ENCODE measurements at places on chromosomes 7 and 10. TPM values are rescaled to one million over a fixed set of nuclear protein-coding genes. Genes with fewer than 3 reads are reported as not detected.

DNA sequence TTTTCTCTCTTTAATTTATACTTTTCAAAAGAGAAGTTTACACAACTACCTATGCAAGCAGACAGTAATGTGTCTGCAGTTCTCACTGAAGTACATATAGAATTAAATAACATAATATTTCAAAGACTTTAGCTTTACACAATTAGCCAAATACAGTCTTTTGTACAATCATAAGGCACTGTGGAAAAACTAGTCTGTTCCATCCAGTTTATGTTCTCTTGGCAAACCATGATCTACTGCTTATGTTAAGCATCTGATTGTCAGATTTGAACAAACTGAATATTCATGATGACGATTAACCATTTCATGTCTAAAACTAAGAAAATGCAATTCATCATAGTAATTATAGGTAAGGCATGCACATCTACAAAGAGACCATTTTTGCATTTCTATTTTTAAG lies 842 bp downstream of the SEMA3A start:
- H3K27me3 ChIP-seq, result no peaks in the 10 kb centered on the region
- H3K4me3 ChIP-seq, result peak overlapping the region; percentile 72
- H3K36me3 ChIP-seq, result no peaks in the 10 kb centered on the region
- H3K27ac ChIP-seq, result no peak overlapping the region
- no peaks in the 10 kb centered on the region for H3K4me1 ChIP-seq

DNA sequence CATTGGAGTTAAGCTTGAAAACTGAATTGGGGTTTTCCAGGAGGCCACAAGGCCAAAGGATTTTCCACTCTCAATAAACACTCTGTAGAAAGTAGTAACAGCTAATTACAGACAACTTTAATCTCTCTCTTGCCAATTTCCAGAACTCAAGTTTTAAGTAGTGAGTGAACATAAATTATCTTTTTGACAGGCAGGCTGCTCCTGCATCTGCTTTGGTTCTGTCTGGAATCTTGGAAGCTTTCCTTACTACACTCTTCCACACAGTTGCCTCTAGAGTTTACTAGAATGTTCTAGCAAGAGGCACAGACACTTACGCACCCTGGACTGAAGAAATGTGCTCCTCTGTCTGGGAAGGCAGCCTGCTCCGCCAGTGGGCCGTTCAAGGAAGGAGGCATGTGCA lies 90.5 kb upstream of the WAC start:
- no peaks in the 10 kb centered on the region for H3K36me3 ChIP-seq
- H3K27me3 ChIP-seq, result no peaks in the 10 kb centered on the region
- no peak for DNase-seq
- no peak overlapping the region for H3K27ac ChIP-seq

- no peaks in the 10 kb centered on the region for H3K4me1 ChIP-seq
- H3K27me3 ChIP-seq, result no peaks in the 10 kb centered on the region
- no peak overlapping the region for H3K4me3 ChIP-seq
- H3K36me3 ChIP-seq, result no peaks in the 10 kb centered on the region
Measured at GRCh38 chr10:74766501-74766900, 59.9 kb upstream of the KAT6B start.

- H3K4me1 ChIP-seq, result no peaks in the 10 kb centered on the region
- H3K4me3 ChIP-seq, result no peak overlapping the region
- H3K27ac ChIP-seq, result no peak overlapping the region
- no peak for DNase-seq
- H3K27me3 ChIP-seq, result no peaks in the 10 kb centered on the region
Measured at GRCh38 chr7:36969376-36969775, 245.1 kb upstream of the AOAH start.

DNA sequence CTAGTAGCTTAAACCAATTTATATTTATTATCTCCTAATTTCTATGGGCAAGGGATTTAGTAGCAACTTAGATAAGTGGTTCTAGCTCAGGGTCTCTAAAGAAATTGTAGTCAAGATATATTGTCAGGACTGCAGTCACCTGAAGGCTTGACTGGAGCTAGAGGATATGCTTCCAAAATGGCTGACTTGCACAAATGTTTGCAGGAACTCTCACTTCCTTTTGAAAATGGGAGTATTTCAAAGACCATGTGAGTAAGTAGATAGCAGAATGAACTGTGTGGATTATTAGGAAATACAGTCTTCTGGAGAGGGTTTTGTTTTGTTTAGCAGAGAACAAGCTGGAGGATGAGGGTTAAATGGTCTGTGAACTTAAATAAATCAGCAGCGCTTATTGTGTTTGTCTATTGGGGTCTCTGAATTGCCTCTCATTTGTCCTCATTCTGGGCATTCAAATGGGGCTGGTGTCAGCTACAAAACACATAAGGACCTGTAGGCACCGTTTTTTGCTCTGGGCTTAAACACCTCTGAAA lies 524.6 kb downstream of the LRMDA start:
- H3K27ac ChIP-seq, result no peak overlapping the region
- DNase-seq, result no peak
- H3K27me3 ChIP-seq, result no peaks in the 10 kb centered on the region
- no peaks in the 10 kb centered on the region for H3K36me3 ChIP-seq
- H3K4me1 ChIP-seq, result no peaks in the 10 kb centered on the region
- H3K4me3 ChIP-seq, result no peak overlapping the region

GRCh38 chr7:135812148-135812547 lies 63.5 kb upstream of the FAM180A start:
- H3K4me3 ChIP-seq, result no peak overlapping the region
- H3K4me1 ChIP-seq, result peaks cover 14% of the 10 kb centered on the region
- H3K27ac ChIP-seq, result no peak overlapping the region
- DNase-seq, result no peak

DNA sequence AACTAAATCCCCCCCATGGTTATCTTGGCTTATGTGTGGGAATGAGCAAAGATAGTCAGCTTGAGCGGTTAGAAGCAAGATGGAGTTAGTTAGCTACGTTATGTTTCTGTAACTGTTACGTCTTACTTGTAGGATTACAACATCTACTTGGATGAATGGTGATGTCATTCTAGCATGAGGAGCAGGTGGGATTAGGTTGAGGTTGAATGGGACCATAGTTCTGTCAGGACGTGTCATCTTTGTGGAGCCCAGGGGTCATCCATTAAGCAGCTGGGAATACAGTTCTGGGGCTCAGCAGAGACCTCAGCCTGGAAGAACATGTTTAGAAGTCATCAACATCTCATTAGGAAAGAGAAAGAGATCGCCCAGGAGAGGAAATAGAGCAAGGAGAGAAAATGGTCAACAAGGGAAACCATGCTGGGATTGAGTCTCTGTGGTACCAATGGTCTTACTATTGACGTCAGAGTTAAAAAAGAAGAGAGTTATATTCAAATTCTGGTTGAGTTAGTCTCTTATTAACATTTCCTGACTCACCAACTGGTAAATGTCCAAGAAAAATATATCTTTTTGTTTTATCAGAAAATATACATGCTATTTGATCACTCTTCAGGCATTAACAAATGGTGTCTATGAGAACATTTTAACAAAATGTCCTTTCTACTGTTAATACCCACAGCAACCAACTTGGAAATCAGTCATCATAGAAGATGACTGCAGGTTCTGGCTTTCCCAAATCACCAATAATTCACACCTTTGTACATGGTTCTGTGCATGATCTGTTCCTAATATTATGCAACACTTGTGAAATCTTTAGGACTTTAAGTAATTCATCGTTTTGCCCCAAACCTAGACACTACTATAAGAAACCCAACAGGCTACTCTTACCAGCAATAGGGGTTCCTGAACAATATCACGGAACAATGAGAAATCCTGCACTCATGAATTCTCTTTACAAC lies 96.9 kb downstream of the KIAA1217 start:
- H3K27me3 ChIP-seq, result no peaks in the 10 kb centered on the region
- no peak overlapping the region for H3K27ac ChIP-seq
- no peak overlapping the region for H3K4me3 ChIP-seq
- H3K4me1 ChIP-seq, result no peaks in the 10 kb centered on the region
- peak; percentile 9 for DNase-seq
- no peaks in the 10 kb centered on the region for H3K36me3 ChIP-seq

DNA sequence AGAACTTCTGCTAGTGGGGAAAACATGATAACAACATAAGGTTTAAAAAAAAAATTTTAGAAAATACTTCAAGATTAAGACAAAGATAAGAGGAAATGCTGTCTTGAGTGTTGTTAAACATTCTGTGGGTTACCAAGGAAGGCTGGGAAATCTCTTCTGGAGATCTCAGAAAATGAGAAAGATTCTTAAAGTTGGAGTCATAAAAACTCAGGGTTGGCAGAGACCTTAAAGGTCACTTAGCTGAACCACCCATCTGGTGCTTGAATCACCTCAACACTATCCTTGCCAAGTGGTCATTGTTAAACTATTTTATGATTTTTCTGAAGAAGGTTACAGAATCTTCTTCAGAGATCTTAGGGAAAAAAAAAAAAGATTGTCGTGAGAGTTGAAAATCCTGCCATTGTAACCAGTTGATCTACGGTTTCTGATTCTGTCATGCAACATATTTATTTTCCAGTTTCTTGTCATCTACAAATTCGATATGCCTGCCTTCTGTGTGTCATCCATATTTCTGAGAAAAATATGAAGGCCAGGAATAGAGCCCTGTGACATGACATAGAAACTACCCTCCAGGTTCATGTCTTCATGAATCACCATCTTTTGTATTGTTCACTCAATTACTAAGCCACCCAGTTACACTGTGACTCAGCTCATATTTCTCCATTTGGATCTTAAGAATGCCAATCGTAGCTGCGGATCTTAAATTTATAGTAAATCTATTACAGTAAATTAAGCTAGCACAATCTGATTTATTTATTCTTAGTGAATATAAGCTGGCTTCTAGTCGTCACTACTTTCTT lies 179.2 kb downstream of the ST7 start:
- H3K4me3 ChIP-seq, result no peak overlapping the region
- no peak overlapping the region for H3K27ac ChIP-seq
- H3K36me3 ChIP-seq, result no peaks in the 10 kb centered on the region
- no peaks in the 10 kb centered on the region for H3K4me1 ChIP-seq
- H3K27me3 ChIP-seq, result no peaks in the 10 kb centered on the region

DNA sequence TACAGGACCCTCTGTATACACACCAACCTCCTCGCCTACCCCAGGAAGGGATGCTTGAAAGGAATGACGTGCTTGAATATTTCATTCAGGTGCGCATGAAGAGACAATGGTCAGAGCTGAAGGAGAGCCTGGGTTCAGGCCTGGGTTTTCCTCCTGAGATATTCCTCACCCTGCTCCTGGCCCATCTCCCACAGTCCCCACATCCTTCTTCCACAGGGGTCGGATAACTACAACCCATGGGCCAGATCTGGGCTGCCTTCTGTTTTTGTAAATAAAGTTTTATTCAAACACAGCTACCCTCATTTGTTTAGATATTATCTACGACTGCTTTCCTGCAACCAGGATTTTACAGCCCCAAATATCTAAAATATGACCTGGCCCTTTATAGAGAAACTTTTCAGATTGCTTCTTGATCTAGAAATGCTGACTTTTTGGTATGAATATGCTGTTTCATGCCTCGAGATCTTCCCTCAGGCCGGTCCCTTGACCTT lies 1.8 kb upstream of the RADIL start:
- no peaks in the 10 kb centered on the region for H3K27me3 ChIP-seq
- no peak for DNase-seq
- peaks cover 24% of the 10 kb centered on the region for H3K4me1 ChIP-seq
- H3K4me3 ChIP-seq, result no peak overlapping the region

DNA sequence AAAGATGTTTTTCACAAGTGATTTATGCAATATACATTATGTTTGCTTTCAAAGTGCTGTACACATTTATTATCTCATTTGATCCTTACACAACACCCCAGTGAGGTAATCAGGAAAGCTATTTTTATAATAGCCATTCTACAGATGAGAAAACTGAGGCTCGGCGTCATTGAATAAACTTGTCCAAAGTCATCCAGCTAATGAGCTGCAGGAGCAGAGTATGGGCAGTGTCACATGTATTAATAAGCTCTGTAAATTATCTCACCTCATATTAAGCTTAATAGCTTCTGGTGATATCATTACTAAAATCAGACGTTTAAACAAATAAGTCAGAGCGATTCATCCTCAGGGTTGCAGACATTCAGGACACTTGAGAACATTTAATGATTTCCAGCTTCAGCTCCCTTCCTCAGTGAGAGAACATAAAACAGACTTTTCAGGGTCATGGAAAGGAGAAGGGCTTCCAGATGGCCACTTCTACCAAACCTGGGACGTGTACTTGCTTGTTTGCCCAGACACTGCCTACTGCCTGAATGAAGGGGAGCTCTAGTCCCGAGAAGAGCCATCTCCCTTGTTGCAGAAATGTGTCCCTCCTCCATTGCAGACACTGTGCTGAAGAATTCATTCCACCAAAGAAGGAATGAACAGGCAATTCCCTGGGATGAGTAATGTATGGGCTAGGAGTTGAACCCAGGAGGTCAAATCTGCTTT lies 20.5 kb upstream of the FZD1 start:
- H3K27ac ChIP-seq, result no peak overlapping the region
- no peaks in the 10 kb centered on the region for H3K27me3 ChIP-seq
- H3K4me3 ChIP-seq, result no peak overlapping the region
- no peaks in the 10 kb centered on the region for H3K4me1 ChIP-seq

- no peaks in the 10 kb centered on the region for H3K4me1 ChIP-seq
- no peak overlapping the region for H3K4me3 ChIP-seq
- H3K27me3 ChIP-seq, result no peaks in the 10 kb centered on the region
- no peaks in the 10 kb centered on the region for H3K36me3 ChIP-seq
Measured at GRCh38 chr10:4351723-4352413, 474.1 kb upstream of the AKR1E2 start.

- no peaks in the 10 kb centered on the region for H3K36me3 ChIP-seq
- H3K4me3 ChIP-seq, result no peak overlapping the region
- H3K4me1 ChIP-seq, result no peaks in the 10 kb centered on the region
Measured at GRCh38 chr10:47330366-47330765, 8.1 kb downstream of the GDF2 start.

GRCh38 chr10:36373424-36374096 lies 731.5 kb upstream of the FZD8 start:
- H3K4me1 ChIP-seq, result no peaks in the 10 kb centered on the region
- no peaks in the 10 kb centered on the region for H3K27me3 ChIP-seq
- H3K4me3 ChIP-seq, result no peak overlapping the region
- no peak for DNase-seq
- no peak overlapping the region for H3K27ac ChIP-seq
- no peaks in the 10 kb centered on the region for H3K36me3 ChIP-seq

DNA sequence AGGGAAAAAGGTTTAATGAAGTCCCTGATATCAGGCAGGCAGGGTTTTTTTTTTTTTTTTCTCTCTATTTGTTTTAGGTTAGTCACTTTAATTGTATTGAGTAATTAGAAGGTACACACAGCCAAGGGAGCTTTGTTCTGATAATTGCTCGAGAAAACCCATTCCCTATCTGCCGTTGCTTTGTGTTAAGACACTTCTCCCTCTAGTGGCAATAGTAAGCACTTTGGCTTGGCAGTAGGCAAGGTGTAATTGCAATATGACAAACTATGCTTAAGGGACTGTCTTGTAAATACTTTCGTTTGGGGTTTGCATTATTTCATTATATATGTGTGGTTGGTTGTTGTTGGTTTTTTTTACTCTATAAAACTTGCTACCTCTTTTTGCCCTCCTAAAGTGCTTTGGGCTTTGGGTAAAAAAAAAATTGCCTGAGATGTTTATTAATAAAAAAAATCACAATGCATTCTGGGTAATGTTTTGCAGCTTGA lies 113.4 kb downstream of the BTRC start:
- no peak overlapping the region for H3K27ac ChIP-seq
- H3K36me3 ChIP-seq, result no peaks in the 10 kb centered on the region
- no peak overlapping the region for H3K4me3 ChIP-seq
- peak; percentile 97 for DNase-seq
- no peaks in the 10 kb centered on the region for H3K4me1 ChIP-seq

- H3K27me3 ChIP-seq, result no peaks in the 10 kb centered on the region
- no peaks in the 10 kb centered on the region for H3K4me1 ChIP-seq
- DNase-seq, result no peak
Measured at GRCh38 chr7:69198250-69198649, 400.0 kb upstream of the AUTS2 start.

STAMBPL1 gene
- 23.9 TPM for total RNA-seq

PGAM2 gene
- 3.5 TPM for total RNA-seq

MPLKIP gene
- total RNA-seq, result 14.9 TPM

CPVL gene
- 42.2 TPM for total RNA-seq

SPAM1 gene
- total RNA-seq, result not detected

SRI gene
- total RNA-seq, result 175 TPM

EBF3 gene
- 83.1 TPM for total RNA-seq

OPN4 gene
- total RNA-seq, result not detected

Measured in spinal cord (tissue), 10 donors.